ENCODE measurements at places on chromosomes 11 and 22. TPM values are rescaled to one million over a fixed set of nuclear protein-coding genes. Genes with fewer than 3 reads are reported as not detected.

GRCh38 chr11:10943968-10944367 lies 86.1 kb upstream of the ZBED5 start:
- no peak for DNase-seq

DNA sequence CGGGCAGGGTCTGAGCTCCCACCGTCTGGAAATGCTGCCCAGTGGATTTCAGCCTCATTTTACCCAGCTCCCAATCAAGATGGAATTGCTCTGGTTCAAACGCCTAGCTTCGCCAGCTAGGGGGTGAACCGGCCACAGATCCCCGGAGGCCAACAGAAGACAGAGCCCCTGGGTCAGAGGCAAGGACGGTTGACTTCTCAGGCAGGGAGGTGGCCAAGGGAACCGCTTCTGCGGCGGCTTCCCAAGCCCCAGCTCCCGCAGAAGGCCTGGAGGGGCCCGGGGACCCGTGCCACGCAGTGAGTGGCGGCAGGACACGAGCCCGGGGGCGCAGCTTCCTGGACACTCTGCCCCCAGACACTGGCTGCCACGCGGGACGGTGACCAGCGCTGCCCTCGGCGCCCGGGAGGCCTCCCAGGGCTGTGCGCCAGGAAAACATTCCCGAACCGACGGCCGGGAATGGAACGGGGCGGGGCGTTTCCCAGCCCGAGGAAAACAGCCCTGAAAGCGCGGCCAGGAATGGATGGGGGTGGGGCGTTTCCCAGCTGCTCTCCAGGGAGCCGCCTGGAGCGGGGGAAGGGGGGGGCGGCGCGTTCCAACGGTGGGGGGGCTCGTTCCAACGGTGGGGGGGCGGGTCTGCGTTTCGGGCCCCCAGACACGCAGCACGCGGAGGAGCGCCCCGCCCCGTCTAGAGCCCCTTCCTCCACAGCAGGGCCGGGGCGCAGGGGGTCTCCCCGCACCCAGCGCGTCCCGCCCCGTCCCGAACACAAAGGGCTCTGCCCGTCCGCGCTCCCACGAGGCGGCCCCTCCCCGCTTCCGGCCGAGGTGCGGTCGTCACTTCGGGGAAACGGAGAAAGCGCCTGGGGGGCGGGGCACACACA lies 13.5 kb upstream of the B4GALNT4 start:
- peak; percentile 97 for DNase-seq

DNA sequence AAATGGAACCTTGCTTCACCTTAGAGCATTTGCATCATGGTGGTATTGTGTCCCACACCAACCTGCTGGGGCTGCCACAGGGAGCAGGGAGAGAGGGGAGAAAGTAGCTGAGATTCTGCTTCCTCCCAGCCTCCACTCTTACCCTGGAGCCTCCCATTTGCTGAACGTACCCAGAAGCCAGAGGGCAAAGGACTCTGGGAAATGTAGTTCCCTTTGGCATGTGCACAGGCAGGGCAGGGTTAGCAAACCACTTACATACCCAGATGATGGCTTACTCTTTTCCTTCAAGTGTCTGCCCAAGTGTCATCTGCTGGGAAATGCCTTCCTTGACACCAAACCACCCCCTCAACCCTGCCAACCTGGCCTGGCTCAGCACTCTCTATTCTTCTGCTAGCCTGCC lies 16.9 kb downstream of the SMIM38 start:
- no peak for DNase-seq

DNA sequence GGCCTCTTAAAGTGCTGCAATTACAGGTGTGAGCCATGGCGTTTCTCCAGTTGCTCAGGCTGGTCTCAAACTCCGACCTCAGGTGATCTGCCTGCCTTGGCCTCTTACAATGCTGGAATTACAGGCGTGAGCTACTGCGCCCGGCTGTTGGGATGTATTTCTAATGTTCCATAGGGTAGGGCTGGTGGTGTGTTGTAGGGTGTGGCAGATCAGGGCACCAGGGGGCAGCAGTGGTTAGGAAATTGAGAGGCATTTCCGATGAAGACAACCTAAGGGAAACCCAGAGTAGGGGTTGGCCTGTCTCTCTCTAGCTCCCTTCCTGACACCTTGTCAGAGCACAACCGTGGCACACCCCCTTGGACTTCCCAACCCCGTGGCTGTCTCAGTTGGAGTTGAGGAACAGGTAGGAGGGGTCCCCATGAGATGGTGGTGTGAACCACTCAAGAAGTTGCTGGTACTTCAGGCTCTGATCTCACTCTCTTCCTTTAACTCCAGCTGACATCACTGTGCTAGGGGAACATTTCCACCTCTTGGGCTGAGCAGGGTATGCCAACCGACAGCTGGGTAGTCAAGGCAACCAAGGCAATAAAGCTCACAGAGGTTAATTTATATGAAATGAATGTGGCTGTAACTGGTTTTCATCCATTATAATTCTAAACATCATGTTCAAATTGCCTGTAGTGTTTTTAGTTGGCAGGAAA lies 33.0 kb downstream of the YWHAH start:
- peak; percentile 85 for DNase-seq

DNA sequence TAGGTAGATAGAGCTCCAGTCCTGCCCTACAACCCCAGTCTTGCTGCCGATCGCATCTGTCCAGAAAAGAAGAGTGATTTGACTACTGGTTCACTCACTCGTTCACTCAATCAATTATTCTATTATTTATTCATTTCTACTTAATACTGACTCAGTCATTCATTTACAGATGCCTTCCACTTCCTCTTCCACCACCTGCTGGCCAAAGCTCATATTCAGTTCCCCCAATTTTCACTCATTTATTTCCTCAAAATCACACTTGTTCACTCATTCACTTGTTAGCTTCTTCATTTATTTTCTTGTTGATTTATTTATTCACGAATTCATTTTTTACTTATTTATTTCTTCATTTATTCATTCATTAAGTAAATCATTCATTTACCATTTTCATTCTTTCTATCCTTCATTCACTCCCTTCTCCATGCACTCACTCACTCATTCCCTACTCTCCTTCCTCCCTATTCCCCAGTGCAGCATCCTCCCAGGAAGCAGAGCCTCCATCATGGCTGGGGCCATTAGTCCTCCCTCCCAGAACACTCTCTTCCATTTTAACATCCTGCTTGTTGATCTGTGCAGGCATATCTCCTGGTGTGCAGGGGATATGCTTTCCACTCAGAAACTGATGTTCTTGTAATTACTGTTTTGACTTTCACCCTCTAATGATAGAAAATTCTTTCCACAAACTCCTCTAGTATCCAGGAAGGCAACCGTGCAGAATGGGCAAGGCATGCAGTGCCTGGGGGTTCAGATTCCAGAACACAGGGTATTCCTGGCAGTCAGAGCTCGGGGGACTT lies 281.0 kb downstream of the TENM4 start:
- DNase-seq = no peak

DNA sequence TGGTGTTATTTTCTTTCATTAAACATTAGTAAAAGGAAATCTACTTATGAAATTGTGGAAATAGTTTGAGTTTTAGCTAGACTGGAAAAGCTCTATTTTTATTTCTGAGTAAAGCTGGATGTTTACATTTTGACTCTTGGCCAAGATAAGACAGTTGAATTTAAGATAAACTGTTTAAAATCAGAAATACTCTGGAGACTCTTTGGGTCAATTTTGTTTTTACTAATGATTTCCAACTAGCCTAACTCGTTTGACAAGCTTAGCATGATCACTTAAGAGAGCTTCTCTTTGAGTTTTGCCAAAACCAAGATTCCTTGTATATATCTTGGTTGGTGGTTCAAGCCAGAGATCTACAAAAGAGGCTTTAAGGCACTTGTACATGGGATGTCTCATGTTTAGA lies 724.8 kb upstream of the LUZP2 start:
- DNase-seq = no peak

- peak; percentile 80 for DNase-seq
These were observed 26.1 kb upstream of the CELSR1 start for GRCh38 chr22:46563381-46564083.

DNA sequence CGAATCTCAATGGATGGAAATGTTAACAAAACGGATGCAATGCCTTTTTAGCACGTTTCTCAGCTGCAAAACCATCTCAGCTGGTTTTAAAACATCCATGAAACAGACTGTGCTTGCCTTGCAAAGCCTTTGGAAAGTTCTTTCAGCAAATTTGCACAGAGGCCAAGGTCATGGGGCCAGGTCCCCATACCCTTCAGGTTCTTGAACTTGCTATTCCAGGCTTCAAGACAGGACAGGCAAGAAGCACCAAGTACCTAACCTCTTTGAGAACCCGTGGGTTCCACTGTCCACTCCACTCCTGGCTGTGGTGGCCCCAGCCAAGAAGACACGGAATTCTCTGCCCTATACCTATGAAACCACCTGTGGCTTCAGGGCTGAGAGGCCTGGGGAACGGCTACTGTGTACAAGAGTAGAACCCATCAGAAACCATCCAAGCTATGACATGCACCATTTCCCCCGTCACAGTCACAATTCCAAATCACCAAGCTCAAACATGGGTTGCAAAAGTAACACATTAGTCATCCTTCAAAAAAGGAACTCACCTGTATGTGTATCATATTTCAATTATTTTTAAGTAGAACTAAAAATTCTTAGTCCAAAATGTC lies 17.0 kb downstream of the TNKS1BP1 start:
- no peak for DNase-seq

- DNase-seq = peak; percentile 68
These were observed at the start of gene CREB3L1 for GRCh38 chr11:46277622-46278386. CREB3L1 (plus strand) TSS chr11:46277662; CDS start chr11:46278112, 450 bp downstream.

GRCh38 chr11:100635194-100635593 lies 51.9 kb upstream of the ARHGAP42 start:
- no peak for DNase-seq

DNA sequence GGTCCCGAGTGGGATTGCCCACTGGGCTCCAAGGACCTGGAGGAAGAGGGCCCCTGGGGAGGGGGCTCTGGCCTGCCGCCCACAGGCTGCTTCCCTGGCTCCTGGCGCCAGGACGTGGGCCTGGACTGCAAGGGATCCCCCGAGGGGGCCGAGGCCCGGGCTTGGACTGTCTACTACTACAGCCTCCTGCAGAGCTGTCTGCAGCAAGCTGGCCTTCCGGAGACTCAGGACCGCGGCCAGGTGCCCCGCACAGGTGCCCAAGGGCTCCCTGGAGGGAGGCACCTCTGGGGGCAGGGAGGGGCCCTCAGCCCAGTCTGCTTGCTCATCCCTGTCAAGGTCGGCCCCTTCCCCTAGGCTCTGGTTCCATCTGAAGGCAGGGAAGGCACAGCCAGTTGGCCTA lies 1.9 kb downstream of the CARNS1 start:
- DNase-seq = no peak

- DNase-seq = no peak
These were observed 19.4 kb upstream of the KDM4E start for GRCh38 chr11:95005642-95006041.

DNA sequence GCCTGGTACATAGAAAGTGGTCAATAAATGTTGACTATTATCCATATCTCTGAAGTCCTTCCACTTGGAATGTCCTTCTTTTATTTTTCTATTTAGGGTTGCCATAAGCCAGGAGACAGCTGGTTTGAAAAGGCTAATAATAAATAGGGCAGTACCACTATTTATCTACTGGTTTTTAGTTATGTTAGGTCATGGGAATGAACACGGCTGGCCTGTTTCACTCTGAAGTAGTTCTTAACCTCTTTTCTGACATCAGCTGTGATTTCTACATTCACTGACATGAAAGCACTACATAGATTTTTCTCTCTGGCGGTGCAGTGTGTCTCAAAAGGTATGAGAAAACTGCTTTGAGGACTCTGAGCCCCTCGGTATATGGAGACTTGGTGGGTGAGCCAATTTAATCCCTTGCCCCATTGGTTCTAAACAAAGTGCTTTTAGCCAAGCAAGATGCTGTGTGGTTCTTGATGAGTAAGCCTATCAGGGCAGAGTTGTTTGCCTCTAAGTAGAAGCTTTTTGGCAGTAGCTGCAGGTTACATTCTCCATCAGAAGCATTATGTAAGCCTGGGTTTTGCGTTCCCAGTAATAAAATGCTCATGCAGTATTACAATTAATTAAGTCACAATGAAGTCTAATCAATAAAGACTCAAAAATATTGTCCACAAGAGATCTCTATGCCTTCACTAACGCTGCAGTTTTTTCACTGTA lies 48.7 kb upstream of the APOA1 start:
- DNase-seq = no peak

DNA sequence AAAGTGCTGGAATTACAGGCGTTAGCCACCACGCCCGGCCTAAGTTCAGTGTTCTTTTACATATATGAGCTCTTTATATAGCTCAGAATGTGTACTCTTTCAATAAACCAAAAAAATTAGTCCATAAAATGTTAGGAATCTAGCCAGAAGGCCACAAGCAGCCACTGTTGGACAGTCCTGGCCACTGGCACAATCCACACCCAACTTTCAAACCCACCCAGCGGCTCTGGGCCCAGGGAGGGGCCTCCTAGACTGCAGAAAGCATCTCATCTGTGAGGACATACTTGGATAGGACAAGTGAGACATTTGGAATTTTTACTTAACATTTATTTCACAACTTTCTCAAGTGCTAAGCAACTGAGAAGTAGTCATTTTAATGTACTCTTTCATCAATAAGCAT lies 6.4 kb downstream of the PACSIN2 start:
- no peak for DNase-seq

- peak; percentile 46 for DNase-seq
These were observed 1339.5 kb downstream of the BRD1 start for GRCh38 chr22:48488149-48488551.

DNA sequence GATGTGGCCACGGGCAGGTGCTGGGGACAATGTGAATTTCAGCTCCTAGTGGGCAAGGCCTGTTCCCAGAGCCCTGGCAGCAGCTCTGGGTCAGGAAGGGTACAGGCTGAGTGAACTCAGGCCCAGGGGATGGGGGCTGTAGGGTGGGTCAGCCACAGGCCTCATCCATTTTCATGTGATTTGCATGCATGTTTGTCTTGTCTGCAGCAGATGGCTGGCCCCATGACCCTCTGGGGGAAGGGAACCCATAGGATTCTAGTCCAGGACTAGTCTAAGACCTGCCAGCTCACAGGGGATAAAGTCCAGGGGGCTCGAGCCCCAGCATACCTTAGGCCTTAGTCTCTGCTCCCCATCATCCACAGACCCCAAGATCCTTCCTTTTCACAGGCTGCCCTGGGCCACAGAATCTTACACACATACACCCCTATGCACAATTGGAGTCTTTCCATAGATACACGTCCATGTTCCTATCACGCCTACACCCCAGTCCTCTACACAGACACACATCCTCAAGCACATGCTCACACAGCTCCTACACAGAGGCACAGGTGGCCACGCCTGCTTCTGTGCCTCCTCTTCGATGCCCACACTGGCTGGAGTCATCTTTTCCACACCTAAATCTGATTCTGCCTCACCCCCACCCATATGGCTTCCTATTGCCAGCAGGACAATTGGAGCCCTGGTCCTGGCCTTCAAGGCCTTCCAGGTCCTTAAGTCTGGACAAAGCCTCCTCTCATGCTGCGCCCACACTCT lies 25.7 kb downstream of the PDE2A start:
- no peak for DNase-seq

TECTA gene
- polyA plus RNA-seq = 0.54 TPM

OR4S1 gene
- polyA plus RNA-seq = not detected

RFPL3 gene
- not detected for polyA plus RNA-seq

DENND5A gene
- polyA plus RNA-seq = 32.4 TPM

SCGB1A1 gene
- not detected for polyA plus RNA-seq

PRRG4 gene
- 6.4 TPM for polyA plus RNA-seq

IGF2 gene
- polyA plus RNA-seq = 10.2 TPM

MAJIN gene
- polyA plus RNA-seq = 0.80 TPM
